H1 (cell line): ENCODE measurements at places on chromosomes 11 and 22.

DNA sequence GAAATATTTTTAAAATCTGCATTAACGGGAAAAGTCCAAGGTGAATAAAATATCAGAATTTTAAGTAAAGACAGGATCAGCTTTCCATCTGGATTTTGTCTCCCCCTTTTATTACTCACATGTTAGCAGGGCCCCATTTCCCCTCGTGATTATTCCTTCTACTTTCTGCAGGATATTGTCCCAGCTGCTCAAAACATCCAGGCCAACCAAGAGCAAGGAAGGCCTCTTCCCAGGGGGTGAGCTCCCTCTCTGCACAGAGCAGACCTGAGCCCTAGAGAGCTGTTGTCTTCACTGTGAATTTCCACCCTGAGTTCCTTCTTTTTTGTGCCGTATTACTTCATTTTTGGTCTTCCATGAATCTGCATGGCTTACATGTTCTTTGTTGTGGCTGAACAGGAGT, 3.7 kb upstream of the TMPRSS13 start:
- no peak for DNase-seq

GRCh38 chr11:96393753-96394348, 4.0 kb downstream of the JRKL start:
- DNase-seq: no peak

DNA sequence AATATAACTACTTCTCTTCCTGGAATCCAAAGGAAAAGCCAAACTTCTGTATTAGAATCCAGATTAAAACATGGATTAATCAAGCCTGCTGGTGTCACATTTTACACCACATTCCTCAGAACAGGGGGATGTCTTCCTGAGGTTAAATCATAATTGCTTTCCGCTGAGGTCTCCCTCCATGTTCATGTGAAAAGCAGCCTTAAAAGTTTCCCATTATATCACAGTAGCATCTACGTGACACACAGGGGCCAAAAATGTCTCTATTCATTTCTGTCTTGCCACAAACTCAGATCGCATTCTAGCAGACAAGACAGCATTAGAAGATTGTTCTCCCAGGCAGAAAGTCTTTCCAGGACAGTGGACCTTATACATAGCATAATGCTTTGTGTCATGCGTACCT, 788.7 kb downstream of the OPCML start:
- DNase-seq: no peak

GRCh38 chr11:69889400-69890318, 70.4 kb upstream of the FGF3 start:
- DNase-seq: no peak

- no peak for DNase-seq
Measured at GRCh38 chr11:132644520-132645239, 887.6 kb downstream of the OPCML start.

DNA sequence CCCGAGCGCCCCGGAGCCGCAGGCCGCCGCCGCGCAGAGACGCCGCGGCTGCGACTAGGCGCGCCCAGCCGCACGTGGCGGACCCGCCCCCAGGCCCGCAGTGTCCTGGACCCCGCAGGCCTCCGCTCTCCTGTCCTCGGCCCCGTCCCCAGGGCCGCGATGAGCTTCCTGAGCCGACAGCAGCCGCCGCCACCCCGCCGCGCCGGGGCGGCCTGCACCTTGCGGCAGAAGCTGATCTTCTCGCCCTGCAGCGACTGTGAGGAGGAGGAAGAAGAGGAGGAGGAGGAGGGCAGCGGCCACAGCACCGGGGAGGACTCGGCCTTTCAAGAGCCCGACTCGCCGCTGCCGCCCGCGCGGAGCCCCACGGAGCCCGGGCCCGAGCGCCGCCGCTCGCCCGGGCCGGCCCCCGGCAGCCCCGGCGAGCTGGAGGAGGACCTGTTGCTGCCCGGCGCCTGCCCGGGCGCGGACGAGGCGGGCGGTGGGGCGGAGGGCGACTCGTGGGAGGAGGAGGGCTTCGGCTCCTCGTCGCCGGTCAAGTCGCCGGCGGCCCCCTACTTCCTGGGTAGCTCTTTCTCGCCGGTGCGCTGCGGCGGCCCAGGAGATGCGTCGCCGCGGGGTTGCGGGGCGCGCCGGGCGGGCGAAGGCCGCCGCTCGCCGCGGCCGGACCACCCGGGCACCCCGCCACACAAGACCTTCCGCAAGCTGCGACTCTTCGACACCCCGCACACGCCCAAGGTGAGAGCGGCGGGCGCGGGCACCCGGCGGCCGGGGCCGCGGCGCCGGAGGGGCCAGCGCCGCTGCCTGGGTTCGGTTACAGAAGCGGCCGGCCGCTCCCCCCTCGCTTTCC, 528 bp downstream of the WEE1 start:
- DNase-seq: no peak

DNA sequence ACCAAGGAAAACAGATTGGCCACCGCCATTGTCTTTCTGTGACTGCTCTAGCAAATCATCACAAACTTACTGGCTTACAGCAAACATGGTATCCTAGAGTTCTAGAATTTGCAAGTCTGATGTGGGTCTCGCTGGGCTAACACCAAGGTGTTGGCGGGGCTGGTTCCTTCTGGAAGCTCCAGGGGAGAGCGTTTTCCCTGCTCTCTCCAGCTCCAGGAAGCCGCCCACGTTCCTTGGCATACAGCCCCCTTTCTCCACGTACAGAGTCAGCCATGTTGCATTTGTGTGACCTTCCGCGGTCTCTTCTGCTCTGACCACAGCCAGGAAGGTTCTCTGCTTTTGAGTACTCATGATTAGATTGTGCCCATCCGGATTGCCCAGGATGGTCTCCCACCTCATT, 27.5 kb downstream of the TBC1D22A start:
- no peak for DNase-seq

- DNase-seq: no peak
Measured at GRCh38 chr11:100009728-100010127, 677.4 kb upstream of the ARHGAP42 start.

DNA sequence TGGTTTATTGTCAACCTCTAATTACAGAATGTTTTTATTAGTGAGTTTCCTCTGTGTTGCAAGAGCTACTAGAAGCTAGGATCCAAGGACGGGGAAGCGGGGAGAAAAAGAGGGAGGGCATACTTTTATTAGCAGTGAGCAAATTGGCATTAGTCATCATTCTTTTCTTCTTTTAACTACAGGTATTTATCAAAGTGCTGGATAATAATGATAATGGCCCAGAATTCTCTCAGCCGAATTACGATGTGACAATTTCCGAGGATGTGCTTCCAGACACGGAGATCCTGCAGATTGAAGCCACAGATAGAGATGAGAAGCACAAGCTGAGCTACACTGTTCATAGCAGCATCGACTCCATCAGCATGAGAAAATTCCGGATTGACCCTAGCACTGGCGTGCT, 179.7 kb upstream of the MTNR1B start:
- no peak for DNase-seq

DNA sequence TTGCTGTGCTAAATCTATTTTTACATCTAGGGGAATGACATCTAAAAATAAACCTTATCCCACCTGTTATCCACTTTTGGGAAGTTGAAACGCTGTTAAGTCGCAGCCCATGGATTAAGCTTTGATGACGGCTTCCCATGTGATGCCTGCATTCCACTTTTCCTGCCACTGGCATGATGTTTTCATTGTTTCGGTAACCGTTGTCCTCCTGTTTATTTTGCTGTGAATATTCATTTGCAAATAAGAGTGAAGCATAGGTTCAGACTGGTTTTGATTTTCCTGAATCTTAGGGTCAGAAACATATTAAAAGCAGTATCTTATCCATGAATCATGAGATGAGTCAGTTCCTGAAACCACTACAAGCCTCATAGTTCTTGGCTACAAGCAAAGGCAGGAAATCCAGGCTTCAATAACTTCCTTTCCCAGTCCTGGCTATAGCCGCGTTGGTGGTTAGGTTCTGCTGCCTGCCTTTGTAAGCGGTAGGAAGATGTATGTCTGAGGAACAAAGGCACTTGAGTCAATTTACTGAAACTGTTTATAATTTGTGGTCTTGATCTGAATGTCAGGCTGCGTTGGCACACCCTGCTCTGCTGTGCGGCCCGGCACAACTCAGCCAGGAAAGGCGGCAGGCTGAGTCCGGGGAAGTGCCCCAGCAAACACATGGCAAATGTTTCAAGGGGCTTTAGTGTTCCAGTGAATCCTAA, 19.4 kb downstream of the TEAD1 start:
- no peak for DNase-seq

- DNase-seq: no peak
Measured at GRCh38 chr11:60429272-60429671, at the start of gene MS4A5. TSS of gene MS4A5 (plus strand) at chr11:60429572. CDS start at chr11:60429675, 103 bp downstream.

DNA sequence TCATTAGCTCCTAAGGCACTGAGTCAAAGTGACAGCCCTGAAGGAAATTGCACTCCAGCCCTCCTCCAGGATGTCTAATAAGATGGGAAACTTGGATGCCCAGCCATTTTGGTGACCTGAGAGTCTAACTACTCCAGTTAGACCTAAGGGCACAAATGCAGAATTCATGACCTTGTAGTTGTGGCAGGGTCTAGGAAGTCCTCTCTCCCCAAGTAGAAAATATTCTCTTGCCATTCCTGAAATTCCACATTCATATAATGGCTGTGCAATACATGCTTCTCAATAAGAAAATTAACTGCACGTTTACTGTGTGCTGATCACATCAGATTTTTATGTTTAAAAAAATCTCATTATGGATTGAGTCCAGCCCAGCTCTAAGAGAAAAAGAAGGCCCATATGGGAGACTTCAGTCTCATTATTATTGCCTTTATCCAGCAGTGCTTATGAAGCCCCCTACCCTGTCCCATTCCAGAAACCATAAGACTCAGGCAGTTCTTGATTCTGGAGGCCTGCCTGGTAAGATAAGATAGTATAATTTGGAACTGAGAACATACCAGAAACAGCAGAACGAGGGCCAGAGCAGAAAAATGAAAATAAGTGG, 133.7 kb upstream of the LDLRAD3 start:
- no peak for DNase-seq

- no peak for DNase-seq
Measured at GRCh38 chr11:112963368-112963955, 2.2 kb downstream of the NCAM1 start.

DNA sequence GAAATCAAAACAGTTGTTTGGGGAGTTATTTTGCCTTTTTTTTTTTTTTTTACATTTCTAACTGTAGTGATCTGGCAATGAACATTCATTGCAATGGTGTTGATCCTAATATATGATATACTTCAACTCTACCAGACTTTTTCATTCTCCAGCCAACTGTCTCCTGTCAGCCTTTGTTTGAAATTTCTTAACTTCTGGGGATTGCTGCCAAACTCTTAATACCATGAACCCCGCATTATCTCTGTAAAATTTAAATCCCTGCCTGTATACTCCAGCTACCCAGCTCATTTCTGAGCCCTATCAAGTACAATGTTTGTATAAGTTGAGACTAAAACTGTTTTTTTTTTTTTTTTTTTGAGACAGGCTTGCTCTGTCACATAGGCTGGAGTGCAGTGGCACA, 280.7 kb downstream of the TTC28 start:
- DNase-seq: no peak

- no peak for DNase-seq
Measured at GRCh38 chr11:61739966-61740365, 12.5 kb upstream of the MYRF start.

DNA sequence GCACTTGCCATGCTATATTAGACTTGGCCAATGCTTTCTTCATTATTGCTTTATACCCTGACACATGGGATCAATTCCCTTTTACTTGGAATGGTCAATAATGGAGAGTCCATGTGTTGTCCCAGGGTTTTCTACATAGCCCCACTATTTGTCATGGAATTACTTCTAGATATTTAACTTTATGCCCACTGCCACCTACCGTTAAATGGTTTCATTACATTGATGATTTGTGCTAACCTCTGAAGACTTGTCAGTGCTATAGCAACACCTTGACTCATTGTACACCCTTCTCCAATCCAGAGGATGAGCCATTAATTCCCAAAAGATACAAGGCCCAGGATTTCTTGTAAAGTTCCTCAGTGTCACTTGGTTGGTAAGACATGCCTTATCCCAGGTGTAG, 31.4 kb upstream of the SLC22A25 start:
- DNase-seq: no peak

DNA sequence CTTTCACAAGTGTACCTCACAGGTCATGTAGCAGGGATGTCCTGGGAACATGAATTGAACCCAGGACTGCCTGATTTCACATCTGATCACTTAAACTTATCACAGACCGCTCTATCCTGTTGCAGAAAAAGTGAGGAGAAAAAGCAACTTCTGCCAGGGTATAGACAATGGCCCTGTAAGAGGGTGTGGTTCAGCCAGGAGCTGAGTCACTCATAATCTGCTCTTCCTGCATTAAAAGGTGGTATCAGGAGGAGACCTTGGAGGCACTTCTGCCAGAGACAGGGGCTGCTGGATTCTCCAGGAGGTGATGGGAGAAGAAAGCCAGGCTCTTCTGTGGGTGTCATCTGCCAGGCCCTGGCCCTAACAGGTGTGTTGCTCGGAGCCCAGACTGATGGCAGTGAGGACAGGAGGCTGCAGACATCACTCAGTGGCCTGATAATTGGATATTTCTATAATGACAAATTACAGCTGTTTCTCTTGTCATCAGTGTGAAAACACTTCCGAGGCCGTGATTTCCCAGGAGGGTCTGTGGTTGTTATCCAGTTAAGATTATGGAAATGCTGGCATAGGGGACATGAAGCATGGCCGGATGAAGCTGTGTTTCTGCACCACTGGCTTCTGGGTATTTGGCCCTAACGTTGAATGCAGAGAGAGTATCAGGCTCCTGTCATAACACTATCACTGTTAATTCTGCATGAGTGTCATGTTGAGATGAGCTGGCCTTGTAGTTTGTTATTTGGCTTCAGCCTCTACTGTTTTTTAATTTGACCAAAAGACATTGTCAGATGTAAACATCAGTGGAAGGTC, 125.1 kb upstream of the ZBED5 start:
- DNase-seq: no peak

DNA sequence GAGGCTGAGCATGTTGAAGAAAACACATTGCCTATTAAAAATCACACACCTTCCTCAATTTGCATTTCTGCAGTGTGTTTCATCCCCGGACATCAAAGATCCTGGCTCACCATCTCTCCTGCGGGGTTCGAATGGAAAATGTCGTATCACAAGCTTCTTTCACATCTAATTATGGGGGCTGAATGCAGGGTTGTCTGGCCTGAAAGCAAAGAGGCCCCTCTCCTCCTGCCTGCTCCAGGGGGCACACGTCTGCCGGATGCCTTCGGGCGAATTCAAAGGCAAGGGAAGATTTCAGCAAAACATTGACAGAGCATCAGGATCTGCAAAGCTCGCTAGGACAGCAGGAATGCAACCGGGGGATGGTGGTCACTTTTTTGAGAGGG, 1447.7 kb downstream of the TBC1D22A start:
- no peak for DNase-seq

- no peak for DNase-seq
Measured at GRCh38 chr11:61162092-61162941, 1.1 kb upstream of the VPS37C start.
